ENCODE measurements at places on chromosomes 6 and 20.

DNA sequence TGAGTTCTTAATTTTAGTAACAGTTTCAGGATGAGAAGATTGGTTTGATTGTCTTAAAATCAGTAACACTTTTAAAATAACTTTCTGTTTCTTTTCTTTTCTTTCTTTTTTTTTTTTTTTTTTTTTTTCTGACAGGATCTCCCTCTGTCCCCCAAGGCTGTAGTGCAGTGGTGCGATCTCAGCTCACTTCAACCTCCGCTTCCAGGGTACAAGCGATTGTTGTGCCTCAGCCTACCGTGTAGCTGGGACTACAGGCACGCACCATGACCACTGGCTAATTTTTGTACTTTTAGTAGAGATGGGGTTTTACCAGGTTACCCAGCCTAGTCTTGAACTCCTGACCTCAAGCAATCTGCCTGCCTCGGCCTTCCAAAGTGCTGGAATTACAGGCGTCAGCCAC is 33.7 kb upstream of the KCNQ5 start:
- DNase-seq: no peak

GRCh38 chr6:110179406-110180227 is at the start of gene WASF1:
WASF1 (minus strand) TSS chr6:110179670; CDS start chr6:110127601, 52,069 bp downstream.
- peak; percentile 91 for DNase-seq

DNA sequence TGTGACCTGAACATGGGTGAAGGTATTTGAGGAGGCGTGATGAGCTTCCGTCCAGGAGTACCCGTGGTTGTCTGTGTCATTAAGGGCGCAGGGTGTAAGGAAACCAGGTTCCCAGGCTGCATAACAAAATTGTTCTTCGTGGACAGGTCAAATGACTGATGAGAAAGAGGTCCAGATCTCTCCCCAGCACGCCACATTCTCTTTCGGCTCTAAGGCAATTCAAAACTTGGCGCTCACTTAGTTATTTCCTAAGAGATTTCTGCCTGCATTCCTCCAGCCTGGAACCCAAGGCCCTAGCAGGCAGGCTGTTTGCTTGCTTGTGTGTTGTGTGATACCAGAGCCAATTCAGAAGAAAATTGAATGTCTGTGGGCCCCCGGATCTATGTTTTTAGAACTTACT is 139.9 kb downstream of the AGPAT4 start:
- DNase-seq: no peak

DNA sequence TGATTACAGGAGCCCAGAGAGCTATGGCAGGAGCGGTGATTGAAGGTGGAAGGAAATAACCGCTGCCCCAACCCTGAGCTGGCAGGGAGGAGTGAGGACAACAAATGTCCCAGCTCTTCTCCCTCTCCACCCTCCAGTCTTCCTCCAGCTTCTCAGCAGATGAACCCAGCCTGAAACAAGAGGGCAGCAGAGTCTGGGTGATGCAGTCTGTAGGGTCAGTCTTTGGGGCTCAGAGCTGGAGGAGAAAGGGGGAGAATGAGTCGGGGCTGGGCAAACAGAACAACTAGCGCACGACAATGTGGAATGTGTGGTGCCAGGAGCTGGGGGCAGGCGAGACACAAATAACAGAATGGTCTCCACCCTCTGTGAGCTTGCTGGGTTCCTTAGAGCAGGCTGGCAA is 4.5 kb upstream of the GUCA1A start:
- DNase-seq: no peak

GRCh38 chr6:13013681-13014503 is 297.3 kb downstream of the PHACTR1 start:
- peak; percentile 3 for DNase-seq

Data from stimulated activated CD4-positive, alpha-beta T cell treated with anti-CD3 and anti-CD28 coated beads, Interleukin-15, amount 100 ng/mL, for 24 hours (primary cell).